Pancreas (tissue), 10 donors: ENCODE measurements at places on chromosomes 7 and 10.

- no peaks in the 10 kb centered on the region for H3K36me3 ChIP-seq
- no peak overlapping the region for H3K27ac ChIP-seq
- DNase-seq, result no peak
- no peaks in the 10 kb centered on the region for H3K27me3 ChIP-seq
- no peaks in the 10 kb centered on the region for H3K4me1 ChIP-seq
- H3K4me3 ChIP-seq, result no peak overlapping the region
Observed at GRCh38 chr10:98078774-98079173, 48.4 kb upstream of the CRTAC1 start.

GRCh38 chr10:49283491-49283890 is 15.5 kb upstream of the C10orf71 start:
- peak; percentile 7 for DNase-seq
- no peaks in the 10 kb centered on the region for H3K27me3 ChIP-seq
- no peaks in the 10 kb centered on the region for H3K4me1 ChIP-seq

GRCh38 chr10:48946891-48947500 is 7.4 kb upstream of the LRRC18 start:
- H3K4me1 ChIP-seq, result no peaks in the 10 kb centered on the region
- no peaks in the 10 kb centered on the region for H3K36me3 ChIP-seq
- no peak overlapping the region for H3K4me3 ChIP-seq
- DNase-seq, result no peak
- H3K27ac ChIP-seq, result no peak overlapping the region

DNA sequence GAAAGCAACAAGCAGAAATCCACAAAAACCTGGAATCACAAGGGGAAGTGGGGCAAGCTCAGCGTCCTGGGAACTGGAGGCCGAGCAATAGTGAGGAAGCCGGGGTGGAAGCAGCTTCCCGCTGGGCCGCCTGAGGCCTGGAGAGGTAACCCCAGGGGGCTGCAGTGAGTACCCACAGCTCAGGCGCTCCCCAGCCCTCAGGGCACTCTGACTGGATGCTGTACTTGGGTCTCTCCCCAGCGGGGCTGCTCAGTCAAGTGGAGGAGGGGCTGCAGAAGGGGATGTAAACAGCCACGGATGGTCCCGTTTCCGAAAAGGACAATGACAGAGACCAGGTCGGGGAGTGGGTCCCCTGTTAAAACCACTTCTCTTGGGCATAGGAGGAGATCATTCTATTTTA is 50.3 kb downstream of the SLIT1 start:
- no peaks in the 10 kb centered on the region for H3K4me1 ChIP-seq
- DNase-seq, result no peak
- no peaks in the 10 kb centered on the region for H3K36me3 ChIP-seq
- H3K27me3 ChIP-seq, result no peaks in the 10 kb centered on the region
- H3K4me3 ChIP-seq, result no peak overlapping the region
- H3K27ac ChIP-seq, result no peak overlapping the region

GRCh38 chr7:103702454-103702853 is 256.4 kb upstream of the SLC26A5 start:
- DNase-seq, result no peak
- H3K27me3 ChIP-seq, result no peaks in the 10 kb centered on the region
- no peak overlapping the region for H3K4me3 ChIP-seq
- H3K4me1 ChIP-seq, result no peaks in the 10 kb centered on the region
- no peaks in the 10 kb centered on the region for H3K36me3 ChIP-seq
- H3K27ac ChIP-seq, result no peak overlapping the region

DNA sequence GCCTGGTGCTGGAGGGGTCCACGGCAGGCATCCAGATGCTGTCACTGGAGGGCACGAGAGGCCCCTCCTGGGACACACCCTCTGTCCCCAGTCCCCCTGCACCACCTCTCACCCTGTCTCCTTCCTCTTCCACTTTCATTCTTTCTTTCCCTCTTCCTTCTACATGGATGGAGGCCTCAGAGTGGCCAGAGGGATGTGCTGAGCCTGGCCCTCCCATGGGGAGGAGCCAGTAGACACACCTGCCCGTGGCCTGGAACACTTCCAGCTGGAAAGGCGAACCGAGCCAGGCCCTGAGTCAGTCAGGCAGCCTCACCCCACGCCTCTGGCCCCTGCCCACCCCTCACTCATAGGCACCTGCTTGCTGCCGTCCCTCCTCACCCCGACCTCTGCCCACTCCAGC is 55.9 kb upstream of the MXI1 start:
- no peaks in the 10 kb centered on the region for H3K27me3 ChIP-seq
- no peaks in the 10 kb centered on the region for H3K36me3 ChIP-seq
- H3K4me1 ChIP-seq, result no peaks in the 10 kb centered on the region
- H3K27ac ChIP-seq, result no peak overlapping the region
- DNase-seq, result peak; percentile 78

DNA sequence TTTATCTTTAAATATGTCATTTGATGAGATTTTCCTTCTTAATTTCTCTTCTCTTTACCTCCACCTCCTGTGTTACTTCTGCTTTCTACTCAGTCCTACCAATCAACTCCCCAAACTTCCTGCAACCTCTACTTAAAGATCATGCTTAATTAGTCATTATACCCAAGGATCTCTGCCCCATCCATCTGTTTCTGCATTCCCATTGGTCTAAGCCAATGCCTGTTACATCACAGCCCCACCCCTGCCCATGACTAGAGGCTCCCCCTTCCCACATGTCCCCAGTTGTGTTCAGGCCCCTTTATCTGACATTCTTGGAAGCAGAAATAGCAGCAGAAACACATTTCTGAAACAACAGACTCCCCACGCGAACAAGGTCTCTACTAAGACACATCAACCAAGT is 319.1 kb upstream of the NFE2L3 start:
- H3K4me1 ChIP-seq, result no peaks in the 10 kb centered on the region
- H3K27me3 ChIP-seq, result no peaks in the 10 kb centered on the region
- H3K27ac ChIP-seq, result no peak overlapping the region
- no peaks in the 10 kb centered on the region for H3K36me3 ChIP-seq

DNA sequence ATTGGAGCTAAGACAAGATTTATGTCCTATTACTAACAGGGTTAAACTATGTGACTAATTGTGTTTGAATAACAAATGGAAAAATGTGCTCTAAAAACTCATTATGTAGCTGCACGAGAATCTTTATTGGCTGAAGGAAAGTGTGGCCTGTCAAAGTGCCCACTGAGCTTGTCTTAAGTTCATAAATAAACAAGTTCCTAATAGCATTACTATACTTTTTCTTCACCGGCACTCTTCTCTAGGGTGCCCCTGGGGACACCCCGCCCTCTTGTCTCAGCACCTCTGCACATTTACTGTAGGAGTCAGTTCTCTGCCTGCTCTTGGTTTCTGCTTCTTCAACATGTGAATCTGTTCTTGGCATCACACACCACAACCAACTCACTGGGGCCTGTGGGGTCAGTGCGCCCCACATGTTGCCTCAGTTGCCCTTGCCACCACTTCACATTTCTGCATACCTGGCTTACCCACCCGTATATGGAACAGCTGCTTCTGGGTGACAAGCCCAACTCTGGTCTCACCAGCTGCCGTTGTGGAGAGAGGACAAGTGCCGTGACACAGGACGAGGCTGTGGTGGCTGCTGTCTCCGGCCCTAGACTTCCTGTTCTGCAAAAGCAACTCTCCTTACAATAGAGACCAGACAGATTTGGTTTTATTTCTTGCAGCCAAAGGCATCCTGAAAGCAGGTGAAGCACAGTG is 96.3 kb upstream of the DDC start:
- no peak overlapping the region for H3K27ac ChIP-seq
- no peak for DNase-seq
- no peaks in the 10 kb centered on the region for H3K36me3 ChIP-seq
- H3K4me1 ChIP-seq, result peaks cover 18% of the 10 kb centered on the region
- H3K4me3 ChIP-seq, result no peak overlapping the region

DNA sequence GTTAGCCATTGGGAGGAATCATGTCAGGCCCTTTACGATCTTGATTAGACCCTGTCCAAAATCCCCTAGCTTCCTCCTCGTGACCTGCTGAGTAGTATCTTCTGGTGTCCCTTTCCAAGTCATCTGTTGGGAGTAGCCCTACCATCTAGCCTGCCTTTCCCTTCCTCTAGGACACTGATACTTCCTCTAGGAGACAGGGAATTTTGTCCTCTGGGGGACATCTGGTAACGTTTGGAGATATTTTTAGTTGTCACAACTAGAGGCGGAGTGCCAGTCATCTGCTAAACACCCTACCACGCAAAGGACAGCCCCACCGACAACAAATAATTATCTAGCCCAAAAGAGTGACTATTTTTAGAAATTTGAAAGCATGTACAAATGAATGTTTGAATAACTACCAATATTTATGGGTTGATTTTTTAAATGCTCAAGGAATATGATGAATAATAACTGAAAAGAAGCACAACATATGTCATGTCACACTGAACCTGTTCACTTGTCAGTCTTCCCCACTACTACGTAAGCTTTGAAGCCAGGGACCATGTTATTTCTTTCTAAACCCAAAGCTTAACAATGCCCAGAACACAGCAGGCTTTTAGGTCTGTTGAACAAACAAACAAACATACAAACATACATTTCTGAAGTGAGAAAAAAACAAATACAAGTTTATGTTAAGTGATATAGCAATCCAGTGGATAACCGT is 105.9 kb downstream of the ARHGAP12 start:
- H3K36me3 ChIP-seq, result no peaks in the 10 kb centered on the region
- no peaks in the 10 kb centered on the region for H3K27me3 ChIP-seq
- H3K4me1 ChIP-seq, result no peaks in the 10 kb centered on the region
- no peak overlapping the region for H3K27ac ChIP-seq
- no peak overlapping the region for H3K4me3 ChIP-seq

DNA sequence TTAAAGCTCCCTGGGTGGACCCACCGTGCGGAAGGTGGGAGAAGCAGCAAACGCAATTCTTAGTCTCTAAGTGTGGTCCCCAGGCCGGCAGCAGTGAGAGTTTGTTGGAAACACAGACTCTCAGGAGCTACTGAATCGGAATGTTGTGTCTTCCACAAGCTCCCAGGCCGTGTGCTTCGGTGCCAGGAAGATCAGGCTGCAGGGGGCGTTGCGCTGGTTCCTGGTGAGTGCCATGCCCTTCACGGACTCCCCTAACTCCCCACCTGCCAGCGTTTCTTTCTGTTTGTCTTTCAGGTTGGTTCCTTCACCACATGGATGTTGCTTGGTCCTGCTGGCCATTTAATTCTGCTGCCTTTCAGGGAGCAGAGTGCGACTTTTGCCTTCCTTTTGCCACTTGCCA is 91.2 kb upstream of the PITRM1 start:
- H3K36me3 ChIP-seq, result no peaks in the 10 kb centered on the region
- H3K4me3 ChIP-seq, result no peak overlapping the region
- no peak for DNase-seq
- H3K27ac ChIP-seq, result no peak overlapping the region
- no peaks in the 10 kb centered on the region for H3K27me3 ChIP-seq
- no peaks in the 10 kb centered on the region for H3K4me1 ChIP-seq

- H3K27me3 ChIP-seq, result no peaks in the 10 kb centered on the region
- H3K4me3 ChIP-seq, result no peak overlapping the region
- DNase-seq, result no peak
Observed at GRCh38 chr10:107487284-107487683, 322.8 kb upstream of the SORCS1 start.

GRCh38 chr7:41133690-41134299 is 569.1 kb downstream of the INHBA start:
- H3K27ac ChIP-seq, result no peak overlapping the region
- no peaks in the 10 kb centered on the region for H3K4me1 ChIP-seq
- DNase-seq, result no peak
- H3K27me3 ChIP-seq, result no peaks in the 10 kb centered on the region
- H3K36me3 ChIP-seq, result no peaks in the 10 kb centered on the region
- no peak overlapping the region for H3K4me3 ChIP-seq

GRCh38 chr10:52818019-52818418 is 45.4 kb upstream of the MBL2 start:
- no peaks in the 10 kb centered on the region for H3K27me3 ChIP-seq
- H3K4me3 ChIP-seq, result no peak overlapping the region
- no peaks in the 10 kb centered on the region for H3K4me1 ChIP-seq
- DNase-seq, result no peak
- no peaks in the 10 kb centered on the region for H3K36me3 ChIP-seq

- H3K27me3 ChIP-seq, result no peaks in the 10 kb centered on the region
- no peak for DNase-seq
- H3K4me1 ChIP-seq, result no peaks in the 10 kb centered on the region
- H3K36me3 ChIP-seq, result no peaks in the 10 kb centered on the region
- no peak overlapping the region for H3K27ac ChIP-seq
Observed at GRCh38 chr10:129730272-129730992, 233.6 kb downstream of the EBF3 start.

- H3K36me3 ChIP-seq, result no peaks in the 10 kb centered on the region
- H3K4me3 ChIP-seq, result no peak overlapping the region
- peaks cover 6% of the 10 kb centered on the region for H3K4me1 ChIP-seq
- no peak for DNase-seq
- no peaks in the 10 kb centered on the region for H3K27me3 ChIP-seq
- H3K27ac ChIP-seq, result no peak overlapping the region
Observed at GRCh38 chr10:33153968-33154327, 180.5 kb downstream of the NRP1 start.

DNA sequence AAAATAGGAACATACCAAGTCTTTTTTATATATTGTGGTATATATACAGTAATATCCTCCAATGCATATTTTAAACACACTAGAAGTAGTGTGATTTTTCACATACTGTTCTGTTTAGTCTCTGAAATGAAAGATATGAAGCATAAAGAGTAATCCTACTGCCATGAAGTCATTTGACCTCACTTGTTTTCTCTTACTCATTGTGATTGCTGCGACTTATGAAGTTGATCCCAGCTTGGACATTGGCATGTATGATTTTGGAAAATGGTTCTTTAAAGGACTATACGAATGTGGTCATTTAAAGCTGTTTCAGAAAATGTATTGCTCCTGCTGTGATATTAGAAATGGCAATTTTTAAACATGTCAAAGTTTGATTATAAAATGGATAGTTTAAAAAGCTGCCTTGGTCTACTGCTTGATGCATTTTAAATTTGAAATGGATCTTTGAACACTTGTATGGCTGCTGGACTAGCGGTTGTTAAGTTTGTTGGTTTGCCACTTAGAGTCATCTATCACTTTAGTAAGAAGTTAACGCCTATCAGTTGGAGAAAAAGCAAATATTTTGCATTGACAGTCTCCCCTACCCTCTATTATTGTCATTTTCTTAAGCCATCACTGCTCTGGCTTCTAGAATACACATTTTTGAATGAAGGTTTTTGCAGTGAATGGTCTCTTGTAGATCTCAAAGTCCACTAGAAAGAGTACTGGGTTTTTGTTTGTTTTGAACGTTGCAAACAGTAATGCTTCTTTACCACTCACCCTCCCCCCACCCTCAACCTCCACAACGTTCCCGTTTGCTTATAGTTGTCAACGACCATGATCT is 881 bp upstream of the PCGF5 start:
- no peak overlapping the region for H3K4me3 ChIP-seq
- no peak for DNase-seq
- H3K27ac ChIP-seq, result no peak overlapping the region
- no peaks in the 10 kb centered on the region for H3K36me3 ChIP-seq
